Psoas muscle (tissue), 8 donors: ENCODE measurements at places on chromosomes 11 and 22. TPM values are rescaled to one million over a fixed set of nuclear protein-coding genes. Genes with fewer than 3 reads are reported as not detected.

GRCh38 chr11:77421041-77421723 lies 52.7 kb downstream of the PAK1 start:
- no peak overlapping the region for H3K4me3 ChIP-seq
- no peak for DNase-seq
- no peak overlapping the region for H3K27ac ChIP-seq
- H3K36me3 ChIP-seq = no peaks in the 10 kb centered on the region
- peaks cover 16% of the 10 kb centered on the region for H3K4me1 ChIP-seq
- H3K27me3 ChIP-seq = no peaks in the 10 kb centered on the region

DNA sequence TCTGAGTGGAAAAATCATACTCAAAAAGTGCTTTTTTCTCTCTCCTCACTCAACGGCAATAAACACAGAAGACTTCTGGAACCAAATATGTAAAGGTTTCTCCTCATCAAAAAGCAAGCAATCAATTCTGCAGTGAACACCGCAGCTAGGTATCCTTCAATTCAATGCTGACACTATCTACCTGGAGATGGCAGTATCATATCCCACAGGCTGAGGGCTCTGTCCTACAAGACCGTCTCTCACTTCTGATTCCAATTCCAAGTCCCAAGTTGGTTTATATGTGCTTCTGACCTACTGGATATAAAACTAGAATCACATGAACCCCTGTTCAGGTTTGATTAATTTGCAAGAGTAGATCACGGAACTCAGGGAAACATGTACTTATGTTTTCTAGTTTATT lies 59.7 kb upstream of the LUZP2 start:
- H3K36me3 ChIP-seq = no peaks in the 10 kb centered on the region
- no peak overlapping the region for H3K4me3 ChIP-seq
- H3K27ac ChIP-seq = no peak overlapping the region
- no peaks in the 10 kb centered on the region for H3K4me1 ChIP-seq

- no peak for DNase-seq
- H3K27me3 ChIP-seq = no peaks in the 10 kb centered on the region
- H3K4me3 ChIP-seq = peak overlapping the region; percentile 99
- H3K4me1 ChIP-seq = peaks cover 60% of the 10 kb centered on the region
- peaks cover 5% of the 10 kb centered on the region for H3K36me3 ChIP-seq
Measured at GRCh38 chr22:26483043-26483438, 542 bp downstream of the HPS4 start.

DNA sequence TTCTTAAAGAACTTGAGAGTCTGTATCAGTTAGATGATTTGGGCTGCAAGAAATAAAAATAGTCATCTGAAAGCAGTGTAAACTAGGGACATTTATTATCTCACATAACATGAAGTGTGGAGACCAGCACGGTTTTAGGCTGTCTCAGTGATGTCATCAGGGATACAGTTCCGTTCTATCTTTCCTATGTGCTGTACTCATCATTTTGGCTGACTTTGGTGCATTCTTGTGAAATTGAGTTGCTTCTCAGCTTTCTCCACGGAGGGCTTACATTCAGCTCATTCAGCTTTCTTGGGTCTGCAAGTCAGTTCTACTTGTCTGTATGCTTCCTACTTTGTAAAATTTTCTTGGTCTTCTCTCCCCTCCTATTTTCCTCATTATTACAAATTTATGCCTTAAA lies 51.8 kb upstream of the LIN7C start:
- H3K36me3 ChIP-seq = no peaks in the 10 kb centered on the region
- H3K4me3 ChIP-seq = no peak overlapping the region
- DNase-seq = no peak
- peaks cover 3% of the 10 kb centered on the region for H3K4me1 ChIP-seq
- H3K27me3 ChIP-seq = no peaks in the 10 kb centered on the region

The INSC gene
- 1.2 TPM for polyA plus RNA-seq

The CDC42BPG gene
- polyA plus RNA-seq = 0.06 TPM
